ENCODE measurements at places on chromosomes 16 and 17.

GRCh38 chr17:497241-498034, 144.8 kb upstream of the RPH3AL start:
- DNase-seq, result no peak

GRCh38 chr17:6489016-6489550, 44.8 kb downstream of the PIMREG start:
- no peak for DNase-seq

DNA sequence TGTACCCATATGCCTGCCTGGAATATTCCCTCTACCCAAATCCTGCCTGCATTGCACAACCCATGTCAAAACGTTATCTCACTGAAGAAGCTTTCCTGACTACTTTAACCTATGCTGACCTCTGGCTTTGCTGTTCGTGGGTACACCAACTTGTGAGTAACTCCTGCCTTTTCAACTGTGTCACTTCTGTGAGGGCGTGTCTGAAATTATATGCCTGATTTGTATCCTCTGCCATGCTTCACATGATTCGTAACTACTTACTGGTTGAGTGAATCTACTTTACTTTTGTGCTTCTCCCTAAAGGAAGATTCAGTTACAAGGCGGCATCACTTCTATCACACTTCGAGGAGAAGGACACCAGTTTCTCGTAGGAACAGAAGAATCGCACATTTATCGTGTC, 33.3 kb upstream of the USP43 start:
- no peak for DNase-seq

- DNase-seq, result no peak
These were observed 90.8 kb downstream of the STX8 start for GRCh38 chr17:9484789-9485188.

DNA sequence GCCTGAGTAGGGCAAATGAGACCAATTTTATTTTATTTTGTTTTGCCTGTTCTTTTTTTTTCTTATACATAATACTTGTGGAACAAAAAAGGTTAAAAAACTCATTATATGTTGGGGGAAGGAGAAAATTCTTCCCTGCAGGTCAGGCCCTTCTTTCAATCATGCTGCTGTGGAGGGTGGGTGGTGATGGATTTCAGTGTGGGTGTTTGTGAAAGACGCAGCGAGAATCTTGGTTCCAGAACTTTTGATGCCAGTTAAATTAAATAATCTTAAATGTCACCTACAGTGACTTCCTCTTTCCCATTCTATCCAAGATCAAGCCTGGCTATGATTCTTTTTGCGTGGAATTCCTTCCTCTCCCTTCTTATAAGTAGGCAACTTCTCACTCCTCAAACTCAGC, 595.8 kb upstream of the EEF2KMT start:
- DNase-seq, result no peak

GRCh38 chr16:26365161-26365940, 673.6 kb downstream of the HS3ST4 start:
- DNase-seq, result no peak

DNA sequence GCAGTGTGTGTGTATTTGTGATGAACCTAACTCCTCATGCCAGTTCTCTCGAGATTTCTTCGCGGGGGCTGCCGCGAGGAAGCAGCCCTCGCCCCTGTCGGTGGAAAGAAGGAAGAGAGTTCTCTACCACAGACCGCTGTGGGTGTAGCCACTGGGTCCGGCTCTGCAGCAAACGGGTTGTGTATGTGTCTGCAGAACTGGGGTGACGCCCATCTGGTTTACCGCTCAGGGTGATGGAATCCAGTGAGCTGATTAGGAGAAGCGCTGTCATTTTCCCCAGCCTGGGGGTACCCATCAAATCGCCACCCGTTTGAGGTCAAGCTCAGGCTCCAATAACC, 7.7 kb downstream of the CORO6 start:
- DNase-seq, result peak; percentile 40

DNA sequence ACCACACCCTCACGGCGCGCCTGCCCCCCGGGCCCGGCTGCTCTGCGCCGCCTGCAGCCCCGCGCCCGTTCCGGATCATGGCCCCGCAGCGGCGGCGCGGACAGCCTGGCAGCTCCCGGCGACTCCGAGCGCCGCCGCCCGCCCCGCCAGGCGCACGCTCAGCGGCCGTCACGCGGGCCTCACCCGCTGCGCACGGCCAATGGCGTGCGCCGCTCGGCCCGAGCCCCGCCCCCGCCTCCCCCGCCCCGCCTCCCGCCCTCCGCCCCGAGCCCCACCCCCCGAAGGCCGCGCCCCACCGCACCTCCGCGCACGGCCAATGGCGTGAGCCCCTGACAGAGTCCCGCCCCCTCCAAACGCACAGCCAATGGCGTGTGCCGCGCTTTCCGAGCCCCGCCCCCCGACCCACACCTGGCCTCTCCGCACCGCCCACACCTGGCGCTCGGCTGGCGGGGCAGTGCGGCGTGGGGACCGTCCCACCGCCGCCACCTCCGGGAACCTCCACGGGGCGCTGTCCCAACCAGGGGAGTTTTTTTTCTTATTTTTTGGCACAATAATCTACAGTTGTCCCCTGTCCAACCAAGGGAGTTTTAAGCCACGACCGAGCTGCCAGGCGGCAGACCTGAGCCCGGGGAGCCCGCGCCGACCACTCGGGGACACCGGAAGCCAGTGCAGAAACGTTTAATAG, at the start of gene PCYT2:
TSS of gene PCYT2 (minus strand) at position 123 of the 685 bp plus-strand sequence. CDS start at position 79, 44 bp downstream.
- DNase-seq, result peak; percentile 89

- DNase-seq, result no peak
These were observed 45.0 kb downstream of the ZNF652 start for GRCh38 chr17:49316889-49317675.

DNA sequence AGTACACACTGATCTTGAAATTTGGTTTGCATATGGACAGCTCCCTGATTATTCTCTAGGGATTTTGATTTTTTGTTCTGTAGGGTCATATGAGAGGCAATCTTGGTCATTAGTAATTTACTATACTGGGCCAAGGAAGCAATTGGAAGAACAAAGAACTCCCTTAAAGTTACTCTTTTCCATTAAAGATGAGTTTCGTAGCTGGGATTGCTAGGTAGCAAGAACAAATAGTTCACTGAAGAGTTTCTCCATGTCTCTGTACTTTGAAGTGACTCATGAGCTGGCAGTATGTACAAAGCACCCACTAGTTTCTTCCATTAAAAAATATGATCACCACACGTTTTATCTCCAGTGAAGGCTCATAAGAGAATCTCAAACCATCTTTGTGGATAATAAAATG, 6.2 kb upstream of the BCAS3 start:
- no peak for DNase-seq

GRCh38 chr16:19601083-19601976, 45.8 kb downstream of the VPS35L start:
- no peak for DNase-seq

DNA sequence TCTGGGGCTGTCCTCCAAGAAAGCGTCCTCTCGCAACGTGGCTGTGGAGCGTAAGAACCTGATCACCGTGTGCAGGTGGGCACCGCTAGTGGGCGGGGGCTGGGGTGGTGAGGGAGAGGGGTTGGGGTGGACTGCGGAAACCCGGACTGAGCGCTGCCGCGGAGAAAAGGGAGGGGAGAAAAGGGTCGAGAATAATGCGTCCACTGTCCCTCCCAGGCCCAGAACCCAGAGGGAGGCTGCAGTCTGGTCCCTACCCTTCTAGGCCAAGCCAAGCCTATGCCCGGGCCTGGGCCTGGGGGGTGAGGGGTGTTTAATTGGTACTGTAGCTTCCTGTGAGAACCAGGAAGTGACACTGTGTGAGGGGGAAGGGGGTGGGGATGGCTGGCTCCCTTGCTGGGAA, 464 bp downstream of the RUNDC3A start:
- DNase-seq, result no peak

DNA sequence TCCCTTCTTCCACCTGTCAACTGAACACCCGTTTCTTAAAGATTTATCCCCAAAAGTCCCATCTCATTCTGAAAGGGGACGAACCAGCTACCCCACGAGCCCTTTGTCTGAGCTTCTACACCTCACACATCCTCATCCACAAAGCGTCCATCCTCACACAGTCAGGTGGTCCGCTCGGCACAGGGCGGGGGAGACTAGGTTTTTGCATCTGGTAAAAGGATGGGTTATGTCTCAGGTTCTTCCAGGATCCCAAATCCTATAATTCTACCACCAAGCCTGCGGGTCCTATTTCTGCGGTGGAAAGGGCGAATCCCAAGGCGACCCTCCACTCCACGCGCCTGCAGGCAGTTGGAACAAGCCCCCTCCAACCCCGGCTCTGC, 458 bp downstream of the GFOD2 start:
- no peak for DNase-seq
